ENCODE measurements at places on chromosomes 16 and 17.

GRCh38 chr17:44549686-44550085 lies 7.6 kb upstream of the FZD2 start:
- no peak for DNase-seq

DNA sequence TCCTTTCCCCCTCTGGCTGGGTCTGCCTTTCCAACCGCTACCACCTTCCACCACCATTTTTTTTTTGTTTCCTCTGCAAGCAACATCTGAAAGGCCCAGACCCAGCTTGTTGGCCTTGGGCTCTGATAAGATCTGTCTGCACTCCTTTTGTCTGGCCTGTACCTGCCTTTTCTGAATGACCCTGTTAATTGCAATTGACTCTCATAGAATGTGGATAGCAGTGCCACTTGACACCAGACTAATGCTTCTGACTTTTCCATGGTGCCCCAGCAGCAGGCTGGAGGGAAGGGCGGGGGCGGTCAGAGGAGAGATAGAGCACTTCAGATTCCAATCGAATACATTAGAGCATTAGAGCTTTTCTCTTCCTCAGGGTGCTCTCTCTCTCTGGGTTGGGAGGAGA lies 538.9 kb downstream of the WWOX start:
- no peak for DNase-seq

GRCh38 chr16:85457366-85457765 lies 155.8 kb upstream of the GSE1 start:
- DNase-seq: no peak

DNA sequence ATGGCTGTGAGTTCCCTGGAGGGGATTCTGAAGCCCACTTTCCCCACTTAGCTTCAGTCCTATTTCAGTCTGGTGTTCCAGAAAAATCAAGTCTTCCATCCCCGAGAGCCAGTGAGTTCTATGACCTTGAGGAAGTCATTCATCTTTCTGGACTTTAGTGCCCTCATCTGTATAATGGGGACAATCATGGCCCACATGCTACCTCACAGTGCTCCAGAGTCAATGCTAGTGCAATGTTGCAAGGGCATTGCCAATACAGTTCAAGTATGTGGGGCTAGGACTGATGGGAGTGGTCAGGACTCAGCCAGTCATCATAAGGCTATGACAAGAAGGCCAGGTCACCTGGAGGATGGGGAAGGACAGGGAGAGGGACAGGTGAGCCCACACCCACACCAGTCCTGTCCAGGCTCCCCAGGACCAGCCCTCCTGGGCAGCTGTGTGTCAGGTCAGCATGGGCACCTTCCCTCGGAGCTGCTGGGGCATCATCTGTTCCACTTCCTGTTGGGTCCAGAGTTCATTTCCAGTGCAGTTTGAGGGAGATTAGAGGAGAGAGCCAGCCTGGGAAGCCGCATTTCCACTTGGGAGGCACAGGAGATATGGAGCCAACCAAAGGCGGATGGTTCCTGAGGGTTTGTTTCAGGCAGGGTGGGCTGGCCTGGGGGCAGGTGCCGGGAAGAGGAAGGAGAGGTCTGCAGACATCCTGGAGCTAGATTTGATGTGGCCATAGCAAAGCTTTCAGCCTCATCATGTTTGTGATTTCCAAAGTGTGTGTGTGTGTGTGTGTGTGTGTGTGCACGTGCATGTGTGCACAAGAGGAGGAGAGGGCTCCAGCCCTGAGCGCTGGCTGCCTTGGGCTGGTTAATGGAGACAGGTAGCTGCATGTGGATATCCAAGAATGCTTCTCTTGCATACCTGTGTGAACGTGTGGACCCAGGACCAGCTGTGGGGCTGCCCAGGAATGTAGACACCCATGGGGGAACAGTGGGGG lies 3.9 kb upstream of the WNT9B start:
- DNase-seq: no peak

DNA sequence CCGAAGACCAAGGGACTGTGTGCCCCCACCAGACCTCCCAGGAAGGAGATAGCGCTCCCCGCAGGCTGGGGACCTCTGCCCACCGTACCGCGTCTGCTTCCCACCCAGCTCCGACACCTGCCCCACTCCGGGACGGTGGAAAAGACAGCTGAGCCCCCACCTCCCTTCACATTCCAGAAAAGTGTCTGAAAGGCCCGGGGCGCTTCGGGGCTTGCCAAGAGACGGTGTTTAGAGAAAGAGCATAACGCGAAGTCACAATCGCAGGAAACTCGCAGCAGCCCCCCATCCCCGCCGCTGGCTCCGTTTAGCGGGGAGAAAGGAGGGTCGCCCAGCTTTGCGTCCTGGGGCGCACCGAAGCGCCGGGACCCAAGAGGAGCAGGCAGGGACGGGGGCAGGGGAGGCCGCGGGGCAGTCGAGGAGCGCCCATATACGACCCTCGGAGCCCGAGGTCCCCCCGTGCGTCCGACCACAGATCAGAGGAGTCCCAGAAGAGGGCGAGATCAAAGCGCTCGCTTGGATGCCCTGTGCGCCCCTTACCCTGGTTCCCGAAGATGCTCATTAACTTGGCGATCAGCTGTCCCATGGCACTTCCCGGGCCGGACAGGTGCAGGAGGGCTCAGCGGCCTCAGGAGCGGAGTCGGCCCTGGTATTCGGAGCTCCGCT lies 652 bp downstream of the ARL5C start:
- no peak for DNase-seq

GRCh38 chr17:14205992-14206461 lies 30.6 kb downstream of the CDRT15 start:
- DNase-seq: peak; percentile 88

DNA sequence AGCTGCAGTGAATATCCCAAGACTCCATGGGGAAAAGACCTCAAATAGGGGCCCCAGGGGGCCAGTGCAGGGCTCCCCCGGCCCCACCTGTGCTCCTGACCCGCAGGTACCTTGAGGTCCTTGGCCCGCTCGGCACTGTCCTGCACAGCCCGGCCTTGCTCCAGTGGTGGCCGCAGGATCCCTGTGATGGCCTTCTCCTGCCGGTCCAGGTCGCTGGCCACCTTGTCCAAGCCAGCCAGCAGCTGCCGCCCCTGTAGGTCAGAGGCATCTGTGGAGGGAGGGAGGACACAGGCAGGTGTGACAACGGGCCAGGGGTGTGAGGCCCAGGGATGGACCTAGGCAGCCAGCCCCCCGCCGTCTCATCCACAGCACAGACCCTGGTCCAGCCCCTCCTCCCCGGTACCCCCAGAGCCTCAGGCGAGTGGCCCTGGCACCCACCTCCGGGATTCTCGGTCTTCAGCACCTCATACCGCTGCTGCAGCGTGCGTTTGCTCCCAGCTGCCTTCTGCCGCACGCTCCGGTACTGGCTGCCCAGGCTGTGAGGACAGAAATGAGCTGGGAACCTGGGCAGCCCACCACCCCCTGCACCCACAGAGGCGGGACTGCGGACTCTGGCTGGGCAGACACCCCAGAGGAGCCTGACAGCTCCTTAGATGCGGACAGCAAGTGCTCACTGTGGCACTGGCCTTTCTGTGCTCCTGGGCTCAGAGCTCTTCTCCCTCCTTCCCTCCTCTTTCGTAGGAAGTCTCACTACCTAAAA lies 43.7 kb downstream of the PPL start:
- DNase-seq: no peak

DNA sequence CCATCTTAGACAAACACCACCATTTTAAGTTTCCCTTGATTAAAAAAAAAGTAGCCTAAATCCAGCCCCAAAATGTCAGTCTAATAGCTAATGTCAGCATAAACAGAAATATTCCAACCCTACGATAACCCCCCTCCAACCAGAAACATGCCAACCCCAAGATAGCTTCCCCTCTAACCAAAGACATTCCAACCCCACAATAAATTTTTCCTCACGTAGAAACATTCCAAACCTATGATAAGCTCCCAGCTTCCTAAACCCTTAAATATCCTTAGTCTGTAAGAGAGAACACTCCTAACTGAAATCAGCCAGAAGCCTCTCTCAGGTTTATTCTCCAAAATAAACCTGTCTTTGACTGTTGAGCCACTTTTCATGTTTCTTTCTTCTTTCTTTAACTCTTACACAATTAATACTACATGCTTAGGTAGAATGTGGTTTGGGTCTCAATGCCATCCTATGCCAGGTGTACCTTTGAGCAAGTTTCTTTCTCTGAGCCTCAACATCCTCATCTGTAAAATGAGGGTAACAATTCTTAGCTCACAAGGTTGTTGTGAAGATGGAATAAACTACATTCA lies 10.5 kb upstream of the KRT38 start:
- DNase-seq: no peak

GRCh38 chr16:88377961-88378360 lies 4.8 kb upstream of the ZNF469 start:
- DNase-seq: no peak

DNA sequence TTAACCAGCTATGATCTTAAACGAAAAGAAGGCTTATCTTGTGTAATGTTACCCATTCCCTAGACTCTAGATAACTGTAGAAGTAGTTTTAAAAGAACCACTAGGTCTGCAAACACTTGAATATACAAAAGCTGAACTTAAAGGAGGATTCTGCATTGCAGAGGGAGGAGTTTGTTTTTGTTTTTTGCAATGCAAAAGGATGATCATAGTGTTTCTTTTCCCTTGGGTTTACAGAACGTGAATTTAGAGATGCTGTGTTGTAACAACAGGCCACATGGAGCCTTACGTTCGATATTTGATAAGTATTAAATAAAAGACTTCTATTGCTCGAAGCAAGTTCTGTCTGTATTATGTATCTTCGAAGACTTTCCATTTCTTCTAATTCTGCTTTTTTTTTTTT lies 77.6 kb downstream of the CHD9 start:
- no peak for DNase-seq

DNA sequence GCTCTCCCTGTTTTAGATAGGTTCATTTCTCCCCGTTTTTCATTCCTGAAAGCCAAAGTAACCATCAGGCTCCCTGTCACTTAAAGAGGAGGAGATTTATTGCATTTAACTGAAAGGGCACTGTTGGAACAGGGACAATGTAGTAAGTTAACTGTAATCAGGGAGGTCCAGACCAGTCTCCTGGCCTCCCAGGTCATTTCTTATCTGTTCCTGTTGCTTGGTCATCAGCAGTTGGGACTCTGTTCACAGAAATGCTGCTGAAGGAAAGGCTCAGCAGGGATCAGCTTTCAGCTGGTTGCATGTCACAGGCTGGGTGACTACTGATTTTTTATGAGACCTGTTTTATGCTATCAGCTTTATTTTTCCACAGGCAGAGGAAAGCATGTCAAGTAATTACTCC lies 622.6 kb upstream of the GOT2 start:
- DNase-seq: no peak

DNA sequence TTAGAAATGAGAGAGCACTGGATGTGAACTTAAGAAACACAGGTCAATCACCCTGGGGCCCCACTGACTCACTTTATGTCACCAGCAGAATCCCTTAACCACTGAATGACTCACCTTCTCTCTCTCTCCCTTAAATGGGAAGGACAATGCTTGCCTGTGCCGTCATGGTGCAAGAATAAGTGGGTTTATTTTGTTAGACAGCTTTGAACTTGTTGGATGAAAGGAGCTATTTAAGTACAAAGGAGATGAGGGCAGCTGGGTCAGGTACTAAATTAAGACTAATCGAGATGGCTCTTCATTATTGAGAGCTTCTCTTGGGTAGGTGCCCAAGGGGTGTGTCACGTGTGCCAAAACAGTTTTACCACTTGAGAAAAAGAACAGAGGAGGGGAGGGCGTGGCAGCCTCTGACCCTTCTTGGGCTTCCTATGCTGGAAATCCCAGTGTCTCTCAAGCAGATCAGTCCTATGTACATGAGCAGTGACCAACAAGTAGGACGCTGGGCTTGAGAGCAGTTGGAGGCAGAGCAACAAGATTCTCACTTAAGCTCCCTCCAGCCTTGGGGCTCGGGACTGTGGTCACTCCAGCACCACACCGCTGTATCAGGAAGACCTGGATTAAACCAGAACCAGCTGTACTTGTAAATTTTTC lies 6.7 kb upstream of the KRT31 start:
- DNase-seq: peak; percentile 74

DNA sequence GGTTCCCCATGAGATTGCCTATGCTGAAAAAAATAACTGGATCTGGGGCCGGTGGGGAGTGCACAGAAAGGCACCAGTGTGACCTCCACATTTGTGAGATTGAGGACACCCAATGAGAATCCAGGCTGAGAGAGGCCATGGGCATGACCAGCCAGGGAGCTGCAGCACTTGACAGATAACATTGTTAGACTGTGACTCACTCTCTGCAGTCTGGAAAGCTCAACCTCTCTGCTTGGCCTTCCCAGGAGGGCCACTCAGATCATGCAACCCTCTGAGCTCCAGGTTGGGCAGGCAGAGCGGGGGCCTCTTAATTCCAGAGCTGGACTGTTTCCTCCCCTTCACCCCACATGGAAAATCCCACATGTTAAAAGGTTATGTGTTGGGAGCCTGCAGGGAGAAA lies 30.1 kb downstream of the FZD2 start:
- DNase-seq: no peak

- no peak for DNase-seq
Measured at GRCh38 chr17:76166168-76166567, 25.1 kb upstream of the FOXJ1 start.

DNA sequence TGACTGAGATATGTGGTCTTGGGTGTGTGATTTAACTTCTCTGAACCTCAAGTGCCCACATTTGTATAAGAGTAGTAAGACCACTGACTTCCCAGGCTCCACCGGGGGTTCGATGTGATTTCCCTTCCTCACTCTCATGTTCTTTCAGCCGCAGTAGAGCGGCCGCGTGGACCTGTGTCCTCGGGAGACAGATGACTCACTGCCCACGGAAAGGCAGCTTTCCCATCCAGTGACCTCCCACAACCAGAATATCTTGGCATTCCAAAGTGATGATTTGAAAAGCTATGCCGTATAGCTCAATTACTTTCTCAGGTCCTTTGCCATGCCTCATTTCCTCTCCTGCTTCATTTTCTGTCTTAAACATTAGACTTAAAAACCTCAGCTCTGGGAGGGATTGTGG lies 73.6 kb downstream of the IL21R start:
- DNase-seq: no peak

DNA sequence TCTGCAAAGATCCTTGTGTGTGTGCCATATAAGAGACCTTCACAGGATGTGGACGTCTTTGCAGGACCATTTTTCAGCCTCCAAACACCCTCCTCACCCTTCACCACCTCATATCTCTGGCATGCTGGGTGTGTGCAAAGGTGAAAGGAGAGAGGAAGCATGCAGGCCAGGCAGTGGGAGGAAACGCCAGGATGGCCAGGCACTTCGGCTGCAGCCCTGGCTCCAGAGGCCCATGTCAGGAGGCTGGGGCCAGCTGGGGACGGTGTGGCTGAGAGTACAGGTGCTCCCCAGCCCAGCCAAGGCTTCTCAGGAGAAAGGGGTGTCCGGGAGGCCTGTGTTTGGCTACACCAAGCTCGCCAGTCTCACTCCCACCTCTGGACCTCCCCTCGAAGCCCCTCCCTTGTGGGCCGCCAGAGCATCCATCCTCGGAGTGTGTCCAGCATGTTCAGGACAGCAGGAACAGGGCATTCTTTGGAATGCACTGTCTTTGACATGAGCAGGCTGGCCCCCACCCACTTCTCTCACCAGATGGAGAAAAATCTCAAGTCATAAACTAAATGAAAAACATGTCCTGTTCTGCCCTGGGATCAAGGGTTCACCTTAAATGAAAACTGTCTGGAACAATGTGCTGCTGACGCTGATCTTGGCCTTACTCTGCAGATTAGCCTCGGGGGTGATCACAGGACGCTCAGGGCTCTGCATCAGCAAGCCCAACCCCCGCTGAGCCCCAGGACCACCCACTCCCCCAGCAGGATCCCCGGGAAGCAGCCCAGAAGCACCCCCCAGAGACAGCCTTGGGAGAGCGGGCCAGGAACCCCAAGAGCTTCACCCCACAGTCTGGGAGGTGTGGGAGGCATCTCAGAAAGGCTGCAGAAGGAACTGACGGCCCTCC lies 15.9 kb downstream of the PEMT start:
- DNase-seq: no peak

GRCh38 chr17:75689441-75689873 lies 22.3 kb downstream of the SAP30BP start:
- peak; percentile 60 for DNase-seq

GRCh38 chr17:46917516-46917915 lies 5.4 kb upstream of the GOSR2 start:
- DNase-seq: no peak

Data from activated CD4-positive, alpha-beta T cell treated with anti-CD3 and anti-CD28 coated beads, Interleukin-2, Interleukin-6, amounts not matched to agents 100 ng/mL and 50 ng/mL, durations not matched to agents 16 hours and 8 hours (primary cell).